ENCODE measurements at places on chromosomes 6 and 20.

GRCh38 chr6:21663966-21664313, 70.4 kb downstream of the SOX4 start:
- DNase-seq, result no peak

DNA sequence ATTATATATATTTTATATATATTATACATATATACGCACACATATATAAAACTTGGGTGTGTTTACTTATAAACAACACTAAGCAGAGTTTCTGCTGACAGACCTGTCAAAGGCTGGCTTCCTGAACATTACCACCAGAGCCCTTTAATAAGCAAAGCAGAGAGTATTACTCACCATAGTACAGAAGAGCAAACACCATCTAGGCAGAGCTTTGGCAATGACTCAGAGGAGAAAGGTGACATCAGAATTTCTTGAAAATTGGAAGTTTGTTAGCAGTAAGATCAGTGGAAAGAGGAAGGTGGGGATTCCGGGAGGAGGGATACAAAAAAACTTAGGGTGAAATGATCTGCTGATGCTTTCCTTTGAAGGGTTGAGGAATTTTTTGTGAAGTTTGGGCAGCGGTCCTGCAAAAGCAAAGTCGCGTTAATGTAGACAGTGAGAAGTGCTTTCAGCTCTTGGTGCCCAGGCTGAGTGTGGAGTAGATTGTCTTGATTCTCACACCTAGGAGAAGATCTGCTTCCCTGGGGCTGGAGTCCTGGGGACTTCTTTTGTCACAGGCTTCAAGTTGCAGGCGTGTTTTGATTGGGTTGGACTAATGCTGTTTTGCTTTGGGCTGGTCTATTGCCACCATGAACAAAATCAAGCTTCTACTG, 109.6 kb upstream of the BACH2 start:
- no peak for DNase-seq

DNA sequence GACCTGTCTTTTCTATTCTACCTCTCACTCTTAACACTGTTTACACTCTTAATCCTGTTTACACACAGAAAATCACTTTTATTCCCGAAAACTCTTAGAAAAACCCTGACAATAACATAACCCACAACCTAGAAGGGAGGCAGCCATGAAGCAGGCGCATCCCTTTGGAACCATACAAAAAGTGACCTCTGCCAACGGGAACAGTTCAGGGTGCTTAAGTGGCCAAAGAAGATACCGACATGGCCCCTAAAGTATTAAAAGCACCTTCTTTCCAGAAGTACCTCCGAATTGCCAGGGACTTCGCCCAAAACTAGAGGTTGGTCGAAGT, 490 bp downstream of the MMUT start:
- no peak for DNase-seq

DNA sequence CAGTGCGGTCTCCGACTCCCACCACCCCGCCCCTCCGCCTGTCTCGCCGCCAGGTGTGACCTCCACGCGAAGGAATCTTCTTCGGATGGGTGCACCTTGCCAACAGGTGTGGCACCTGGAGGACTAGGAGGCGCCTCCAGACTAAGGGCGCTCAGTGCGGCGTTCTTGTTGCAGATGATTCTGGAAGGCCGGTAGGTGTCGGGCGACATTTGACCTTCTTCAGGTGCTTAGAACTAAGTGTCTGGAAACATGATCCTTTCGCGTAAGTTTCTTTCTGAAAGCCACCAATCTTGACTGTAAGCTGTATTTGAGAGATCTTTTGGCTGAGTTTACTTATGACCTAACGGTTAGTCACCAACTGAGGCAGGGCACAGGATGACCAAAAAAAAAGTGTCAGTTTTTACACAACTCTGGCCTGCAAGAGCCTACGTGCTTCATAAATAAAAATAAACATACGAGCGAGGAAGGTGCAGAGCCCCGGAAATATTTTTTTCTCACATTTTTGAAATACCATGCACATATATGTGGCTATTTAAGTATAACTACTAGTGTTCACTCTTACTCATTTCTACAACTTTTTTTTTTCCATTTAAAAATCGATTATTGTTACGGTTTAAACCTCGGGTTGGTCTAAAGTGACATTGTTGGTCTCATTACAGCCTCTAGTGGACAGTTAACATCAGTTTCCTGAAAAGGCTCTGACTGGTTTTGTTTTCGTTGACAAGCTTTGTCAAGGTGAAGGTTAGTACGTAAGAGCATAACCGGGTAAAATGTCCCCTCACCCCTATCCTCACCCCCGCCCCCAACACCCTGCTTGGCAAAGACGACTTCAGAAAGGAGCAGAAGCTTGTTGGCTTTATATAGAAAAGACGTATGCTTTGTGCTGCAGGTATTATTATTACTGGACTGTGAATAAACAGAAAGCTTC, 1.6 kb upstream of the ATXN1 start:
- peak; percentile 30 for DNase-seq

DNA sequence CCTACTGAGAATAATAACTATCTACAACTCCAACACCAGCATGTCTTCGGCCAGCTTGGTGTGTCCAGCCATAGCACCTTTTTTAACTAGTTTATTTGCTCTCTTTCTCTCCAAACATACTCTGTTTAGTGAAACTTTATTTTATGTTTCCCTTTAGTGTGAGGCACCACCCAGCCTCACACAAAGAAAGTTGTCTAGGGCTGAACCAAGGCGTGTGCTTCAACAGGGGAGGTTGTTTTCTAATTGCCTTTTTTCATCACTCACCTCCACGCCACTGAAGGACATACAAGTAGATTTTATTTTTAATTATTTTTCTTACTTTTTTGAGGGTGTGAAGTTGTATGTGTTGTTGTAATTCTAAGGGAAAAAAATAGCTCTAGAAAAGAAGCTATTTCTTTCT, 125.6 kb upstream of the MARCKS start:
- DNase-seq, result no peak

- DNase-seq, result no peak
These were observed 1007.5 kb downstream of the KIF16B start for GRCh38 chr20:15565786-15566185.

- no peak for DNase-seq
These were observed 780.3 kb downstream of the PHF3 start for GRCh38 chr6:64415926-64416325.

GRCh38 chr6:30646450-30647241, at the start of gene C6orf136:
Gene C6orf136 (plus strand): TSS chr6:30647133. CDS start chr6:30647232, 99 bp downstream.
- DNase-seq, result peak; percentile 89

DNA sequence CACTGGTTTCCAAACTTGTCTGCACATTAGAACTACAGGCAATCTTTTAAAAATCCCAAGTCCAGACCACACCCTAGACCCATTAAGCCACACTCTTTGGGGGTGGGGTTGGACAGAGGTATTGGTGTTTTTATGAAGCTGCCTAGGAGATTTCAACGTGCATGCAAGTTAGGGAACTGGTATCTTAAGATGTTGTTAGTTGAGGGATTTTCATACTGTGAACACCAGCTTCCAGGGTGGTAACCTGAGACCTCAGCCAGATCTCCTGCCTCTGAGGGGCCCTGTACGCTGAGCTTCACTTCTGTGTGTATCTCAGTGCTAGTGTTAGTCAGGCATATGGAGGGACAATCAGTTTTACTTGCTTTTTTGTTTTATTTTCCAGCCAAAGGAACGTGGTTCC, 138.0 kb downstream of the UTRN start:
- DNase-seq, result no peak

- no peak for DNase-seq
These were observed 75.6 kb upstream of the RNF24 start for GRCh38 chr20:4090756-4091489.

- DNase-seq, result no peak
These were observed 105.0 kb downstream of the HUS1B start for GRCh38 chr6:551829-552350.

- no peak for DNase-seq
These were observed 19.5 kb downstream of the CD2AP start for GRCh38 chr6:47496935-47497579.

DNA sequence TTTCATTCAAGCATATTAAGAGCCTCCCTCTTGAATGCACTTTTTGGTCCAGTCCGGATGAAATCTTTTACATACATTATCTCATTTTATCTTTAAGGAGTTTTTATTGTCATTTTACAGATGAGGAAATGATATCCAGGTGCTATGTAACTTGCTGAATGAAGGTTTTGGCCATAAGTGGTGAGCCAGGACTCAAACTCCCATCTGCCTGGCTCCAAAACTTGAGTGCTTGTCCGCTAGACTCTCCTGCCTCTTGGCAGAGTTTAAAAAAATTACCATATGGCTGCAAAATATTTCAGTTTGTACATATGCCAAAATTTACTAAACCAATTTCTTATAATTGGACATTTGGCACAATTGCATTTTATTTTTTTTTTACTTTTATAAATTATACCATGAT, 12.2 kb downstream of the PDRG1 start:
- DNase-seq, result no peak

DNA sequence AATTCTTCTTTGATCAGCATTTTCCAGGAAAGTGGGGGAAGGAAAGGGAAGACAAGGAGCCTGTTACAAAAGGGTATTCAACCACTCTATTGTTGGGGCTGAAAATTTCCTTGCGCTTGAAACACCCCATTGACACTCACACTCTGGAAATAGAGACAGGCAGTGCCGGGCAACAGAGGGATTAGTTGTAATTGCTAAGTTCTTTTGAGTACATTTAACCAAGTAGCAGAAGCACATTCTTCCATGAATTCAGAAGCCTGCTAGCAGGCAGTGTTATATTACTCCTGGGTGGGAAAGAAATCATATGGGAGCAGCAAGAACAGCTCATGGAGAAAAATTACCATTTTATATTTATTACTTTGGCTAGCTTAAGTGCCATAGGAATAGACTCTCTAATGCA, 745.5 kb downstream of the C6orf118 start:
- DNase-seq, result no peak

Data from stimulated activated CD4-positive, alpha-beta T cell treated with anti-CD3 and anti-CD28 coated beads, TNF-alpha, amount 100 ng/mL, for 48 hours (primary cell).